ENCODE measurements at places on chromosomes 4 and X.

DNA sequence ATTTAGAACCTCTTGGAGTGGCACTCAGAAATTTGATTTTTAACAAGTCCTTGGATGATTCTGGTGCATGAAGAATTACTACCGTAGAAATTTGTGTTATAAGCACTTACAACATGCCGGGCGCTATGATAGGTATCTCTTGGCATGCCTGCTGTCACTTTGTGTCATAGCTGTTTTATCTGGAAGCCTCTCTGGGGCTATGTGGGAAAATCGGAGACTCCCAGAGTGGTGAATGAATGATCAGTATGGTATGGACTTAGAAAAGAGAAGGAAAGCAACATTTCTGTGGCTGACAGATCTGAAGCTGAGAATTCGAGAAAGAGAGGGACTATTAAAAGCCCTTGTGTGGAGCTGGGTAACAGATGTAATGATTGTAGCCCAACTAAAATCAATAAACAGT, 177.4 kb upstream of the MAMLD1 start:
- DNase-seq, result no peak

- DNase-seq, result no peak
Observed at GRCh38 chrX:129145840-129146272, 377.4 kb downstream of the SMARCA1 start.

DNA sequence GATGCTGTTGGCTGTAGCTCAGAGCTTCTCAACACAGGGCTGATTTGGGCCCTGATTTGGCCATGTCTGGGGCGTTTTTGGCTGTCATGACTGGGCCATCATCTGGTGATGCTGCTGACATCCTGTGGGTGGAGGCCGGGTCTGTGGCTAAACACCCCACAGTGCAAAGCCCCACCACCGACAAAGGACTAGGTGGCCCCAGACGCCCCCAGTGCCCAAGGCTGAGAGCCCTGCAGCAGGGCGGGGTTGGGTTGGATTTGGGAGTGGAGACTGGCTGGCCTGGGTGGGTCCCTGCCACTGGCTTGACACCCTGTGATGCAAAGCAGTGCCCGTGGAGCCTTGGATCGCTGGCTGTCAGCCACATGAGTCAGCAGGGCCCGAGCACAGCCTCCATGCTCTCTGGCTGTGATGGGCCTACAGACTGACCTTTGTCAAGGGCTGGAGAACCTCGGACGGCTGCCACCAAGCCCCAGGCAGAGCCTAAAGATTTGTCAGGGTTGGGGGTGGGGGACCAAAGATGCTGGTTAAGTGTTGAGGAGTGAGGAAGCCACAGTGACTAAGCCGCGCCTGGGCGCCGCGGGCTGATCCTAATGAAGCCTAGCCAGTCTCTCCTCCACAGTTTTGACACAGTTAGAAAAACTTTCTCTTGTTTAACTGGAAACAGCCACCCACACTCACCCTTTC, 28.3 kb downstream of the CYTL1 start:
- DNase-seq, result no peak

GRCh38 chrX:148316446-148316845, 184.0 kb upstream of the AFF2 start:
- DNase-seq, result no peak

DNA sequence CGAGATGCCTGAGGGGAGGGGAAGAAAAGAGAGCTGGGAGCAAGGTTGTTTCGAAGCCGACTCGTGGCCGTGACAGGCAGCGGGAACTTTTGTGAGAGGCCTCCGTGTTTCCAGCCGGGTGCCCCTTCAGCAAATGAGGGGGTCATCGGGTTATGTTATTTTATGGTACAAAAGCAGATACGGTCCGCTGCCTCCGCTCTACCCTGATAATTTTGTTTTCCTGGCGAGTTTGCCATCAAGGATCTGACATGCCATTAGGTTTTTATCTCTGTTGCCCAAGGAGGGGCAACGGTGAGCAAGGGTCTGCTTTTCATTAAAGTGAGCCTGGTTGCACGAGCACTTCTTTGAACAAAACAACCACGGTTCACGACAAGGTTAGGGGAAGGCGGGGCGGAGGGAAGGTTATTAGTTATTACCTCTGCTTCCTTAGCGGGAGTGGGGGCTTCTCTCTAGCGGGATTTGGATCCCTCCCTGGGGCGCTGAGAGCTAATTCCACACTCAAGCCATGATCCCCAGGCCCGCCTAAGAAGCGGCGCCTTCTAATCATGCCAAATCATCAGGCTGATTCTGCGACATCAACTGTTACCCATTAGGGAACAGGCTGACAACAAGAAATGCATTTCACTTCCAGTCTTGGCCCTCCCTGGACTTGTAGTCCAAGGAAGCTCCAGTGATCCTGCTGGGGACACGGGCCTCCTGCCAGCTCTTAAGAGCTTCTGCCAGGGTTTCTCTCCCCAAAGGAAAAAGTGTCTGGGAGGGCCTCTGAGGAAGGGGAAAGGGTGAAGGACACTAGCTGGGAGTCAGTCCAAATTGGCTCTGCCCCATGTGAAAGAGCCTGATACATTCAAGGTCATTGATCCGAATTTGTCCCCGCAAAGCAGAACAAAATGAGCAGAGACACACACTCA, 617.7 kb downstream of the MID1IP1 start:
- no peak for DNase-seq

GRCh38 chrX:47146121-47146935, 1.3 kb downstream of the RBM10 start:
- no peak for DNase-seq

GRCh38 chr4:8664976-8665375, 72.4 kb downstream of the CPZ start:
- DNase-seq, result no peak

GRCh38 chrX:41684138-41684537, 4.6 kb upstream of the GPR34 start:
- no peak for DNase-seq

- no peak for DNase-seq
Observed at GRCh38 chr4:7361280-7361895, 73.3 kb downstream of the PSAPL1 start.

- DNase-seq, result no peak
Observed at GRCh38 chr4:186240848-186241491, 13.7 kb downstream of the KLKB1 start.

GRCh38 chr4:1981251-1982058, 27.3 kb downstream of the NELFA start:
- DNase-seq, result no peak

DNA sequence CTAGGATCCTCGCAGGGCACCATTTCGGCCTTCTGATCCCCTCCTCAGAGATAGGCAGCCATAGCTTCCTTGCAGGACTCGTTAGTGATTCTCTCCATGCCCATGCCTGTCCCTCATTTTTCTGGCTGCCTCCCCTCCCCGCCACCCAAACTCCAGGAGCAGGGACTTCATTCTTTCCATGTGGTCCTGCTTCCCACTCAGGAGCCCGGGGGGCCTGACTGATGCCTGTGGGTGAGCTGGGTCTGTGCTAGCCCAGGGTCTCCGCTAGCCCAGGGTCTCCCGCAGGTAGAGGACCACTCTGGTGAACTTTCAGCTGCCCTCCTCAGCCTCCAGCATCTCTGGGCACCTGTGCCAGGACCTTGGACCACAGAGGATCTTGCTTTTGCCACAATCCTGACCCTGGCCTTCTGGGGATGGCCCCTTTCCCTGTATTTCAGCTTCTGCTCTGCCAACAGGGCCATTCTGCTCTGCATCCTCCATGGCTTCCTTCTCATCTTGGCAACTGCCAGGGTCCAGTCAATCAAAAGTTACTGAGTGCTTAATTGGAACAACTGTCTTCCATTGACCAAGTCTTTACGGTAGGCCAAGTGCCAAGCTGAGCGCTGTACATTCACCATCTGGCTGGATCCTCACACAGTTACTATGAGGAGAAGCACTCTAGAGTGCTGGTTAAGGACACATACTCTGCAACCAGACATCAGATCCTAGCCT, 152.2 kb downstream of the EFNB1 start:
- DNase-seq, result no peak

DNA sequence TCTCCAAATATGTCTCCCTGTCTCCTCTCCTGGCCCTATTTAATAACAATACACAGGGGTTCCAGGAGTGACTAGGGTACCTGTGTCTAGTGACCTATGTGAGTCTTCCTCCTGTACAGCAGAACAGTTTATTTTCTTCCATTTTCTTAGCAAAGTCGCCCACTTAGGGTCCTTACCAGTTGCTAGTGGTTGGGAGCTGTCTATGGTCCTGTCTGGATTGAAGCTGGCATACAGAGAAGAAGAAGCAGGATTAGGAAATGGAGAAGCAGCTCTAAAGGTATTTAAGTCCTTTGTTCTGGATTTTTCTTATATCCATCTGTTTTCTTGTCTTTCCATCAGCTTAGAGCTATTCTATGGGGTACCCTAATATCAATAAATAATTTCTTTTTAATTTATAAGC, 587.1 kb upstream of the CPEB2 start:
- DNase-seq, result no peak

DNA sequence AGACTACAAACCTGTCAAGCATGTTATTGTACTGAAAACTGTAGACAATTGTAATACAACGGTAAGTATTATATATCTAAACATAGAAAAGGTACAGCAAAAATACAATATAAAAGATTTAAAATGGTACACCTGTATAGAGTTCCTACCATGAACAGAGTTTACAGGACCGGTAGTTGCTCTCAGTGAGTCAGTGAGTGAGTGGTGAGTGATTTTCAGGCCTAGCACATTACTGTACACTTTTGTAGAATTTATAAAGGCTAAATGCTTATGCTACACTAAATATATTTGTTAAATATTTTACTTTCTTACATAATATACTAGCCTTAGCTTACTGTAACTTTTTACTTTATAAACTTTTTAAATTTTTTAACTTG, 37.4 kb downstream of the PDGFC start:
- DNase-seq, result no peak

DNA sequence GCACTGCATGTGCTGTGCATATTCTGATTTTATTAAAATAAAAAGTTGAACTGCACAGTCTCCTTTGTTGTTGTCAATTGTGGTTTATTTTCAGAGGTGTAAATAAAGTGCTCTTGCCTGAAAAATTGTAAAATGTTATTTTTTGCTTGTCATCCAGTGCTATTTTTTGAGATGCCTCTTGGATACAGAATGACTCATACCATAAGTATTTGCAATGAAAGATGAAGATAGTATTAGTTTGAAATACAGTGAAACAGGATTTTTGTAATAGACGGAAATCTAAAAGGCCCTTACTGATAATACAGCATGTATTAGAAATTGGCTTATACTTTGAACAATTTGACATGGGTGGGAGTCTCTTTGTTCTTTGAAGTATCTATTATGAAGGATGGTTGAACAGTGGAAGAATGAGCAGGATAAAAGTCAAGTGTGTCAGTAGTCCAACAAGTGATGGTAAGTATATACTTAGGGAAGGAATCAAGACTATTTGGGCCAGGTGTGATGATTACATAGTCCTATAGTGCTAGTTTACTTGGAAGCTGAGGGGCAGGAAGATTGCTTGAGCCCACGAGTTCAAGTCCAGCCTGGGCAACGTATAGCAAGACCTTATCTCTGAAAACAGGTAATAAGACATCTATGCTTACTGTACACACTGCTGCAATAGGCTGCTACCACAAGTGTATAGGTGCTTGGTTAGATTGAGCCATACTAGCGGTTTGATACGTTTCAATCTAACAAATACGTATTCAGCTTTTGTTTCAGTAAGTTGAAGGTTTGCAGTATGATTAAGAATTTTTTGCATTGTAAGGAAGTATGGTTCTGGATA, 16.4 kb downstream of the DDX3X start:
- DNase-seq, result no peak

DNA sequence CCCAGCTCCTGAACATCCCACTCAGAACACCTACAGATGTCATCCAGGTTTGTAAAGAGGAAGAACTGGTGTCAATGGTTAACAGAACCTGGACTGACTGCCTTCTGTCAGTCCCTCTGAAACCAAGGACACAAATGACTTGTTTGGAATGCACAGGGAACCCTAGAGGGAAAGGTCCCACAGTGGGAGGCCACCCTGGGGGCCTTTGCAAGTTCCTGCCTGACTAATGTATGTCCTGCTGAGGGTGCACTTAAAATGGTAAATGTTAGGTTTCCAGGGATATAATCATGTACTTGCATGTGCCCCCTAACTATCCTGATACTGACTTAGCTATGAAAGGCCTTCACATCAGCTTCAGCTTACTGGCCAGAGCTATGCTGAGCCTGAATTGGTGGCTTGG, 15.0 kb upstream of the XAGE2 start:
- no peak for DNase-seq

GRCh38 chr4:186739802-186740434, 16.3 kb upstream of the FAT1 start:
- no peak for DNase-seq

DNA sequence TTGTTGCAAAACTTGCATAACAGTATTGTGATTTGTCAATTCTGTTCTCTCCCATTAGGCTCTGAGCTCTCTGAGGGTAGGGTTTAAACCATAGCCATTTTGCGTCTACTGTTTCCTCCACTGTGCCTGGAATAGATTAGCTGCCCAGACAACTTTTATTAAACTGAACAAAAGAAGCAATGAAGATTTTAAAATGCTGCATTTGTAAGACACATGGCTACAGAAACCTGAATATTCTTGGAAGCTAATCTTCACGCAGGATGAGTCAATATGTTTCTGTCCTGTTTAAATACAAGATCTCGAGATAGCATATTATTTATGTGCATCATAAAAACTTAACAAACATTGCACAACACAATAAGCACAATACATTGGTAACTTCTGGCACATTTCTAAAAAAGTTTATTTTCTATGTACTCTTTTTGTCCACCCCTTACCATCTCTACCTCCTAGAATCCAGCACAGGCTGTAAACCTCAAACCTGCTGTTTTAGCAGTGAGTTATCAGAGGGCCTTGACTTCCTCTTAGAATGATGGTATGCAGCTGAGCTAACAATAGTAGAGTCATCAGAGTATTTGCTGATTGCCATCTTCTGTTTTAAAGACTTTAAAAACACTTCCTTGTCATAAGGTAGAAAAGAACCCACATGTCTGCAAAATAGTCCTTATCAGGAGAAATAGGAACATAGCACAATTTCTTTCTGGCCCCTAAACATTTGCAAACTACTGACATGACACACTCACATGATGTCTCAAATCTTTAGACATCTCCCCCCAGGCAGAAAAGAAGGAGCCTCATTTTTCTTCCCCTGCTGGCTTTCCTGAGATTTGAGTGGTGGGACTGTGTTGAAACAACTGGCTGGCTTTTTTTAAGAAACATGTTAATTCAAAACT, 10.6 kb upstream of the CCNG2 start:
- no peak for DNase-seq

DNA sequence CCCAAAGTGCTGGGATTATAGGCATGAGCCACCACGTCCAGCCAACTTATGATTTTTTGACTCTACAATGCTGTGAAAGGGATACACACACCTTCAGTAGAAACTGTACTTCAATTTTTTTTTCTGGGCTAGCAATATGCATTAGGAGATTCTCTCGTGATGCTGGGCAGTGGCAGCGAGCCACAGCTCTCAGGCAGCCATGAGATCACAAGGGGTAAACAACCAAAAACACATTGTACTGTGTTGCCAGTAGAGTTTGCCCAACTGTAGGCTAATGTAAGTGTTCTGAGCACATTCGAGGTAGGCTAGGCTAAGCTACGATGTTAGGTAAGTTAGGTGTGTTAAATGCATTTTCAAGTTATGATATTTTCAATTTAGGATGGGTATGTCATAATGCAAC, 25.7 kb downstream of the RAB33A start:
- DNase-seq, result no peak

Data from stimulated activated CD8-positive, alpha-beta memory T cell treated with anti-CD3 and anti-CD28 coated beads, Interleukin-2, amount 100 ng/mL, for 1 hour (primary cell).